ENCODE measurements at places on chromosomes 2 and 18. TPM values are rescaled to one million over a fixed set of nuclear protein-coding genes. Genes with fewer than 3 reads are reported as not detected.

Gene IL37
- total RNA-seq: not detected

Gene EFR3B
- total RNA-seq: 1.0 TPM

Gene STAT4
- 5.3 TPM for total RNA-seq

Gene C2orf78
- not detected for total RNA-seq

Gene OLA1
- 80.9 TPM for total RNA-seq

Gene SIX3
- total RNA-seq: not detected

Gene FAM228B
- total RNA-seq: 47.8 TPM

Gene PLA2R1
- total RNA-seq: 19.0 TPM

Gene RGPD3
- 0.10 TPM for total RNA-seq

Gene UGT1A5
- total RNA-seq: 21.3 TPM

Gene IL36RN
- total RNA-seq: not detected

Gene ERICH2
- 1.4 TPM for total RNA-seq

Gene CCBE1
- total RNA-seq: 1.8 TPM

Measured in ureter (tissue), 1 donor.